ENCODE measurements at places on chromosomes 3 and 15.

GRCh38 chr3:62109534-62109933, 263.8 kb downstream of the FEZF2 start:
- no peak for DNase-seq

DNA sequence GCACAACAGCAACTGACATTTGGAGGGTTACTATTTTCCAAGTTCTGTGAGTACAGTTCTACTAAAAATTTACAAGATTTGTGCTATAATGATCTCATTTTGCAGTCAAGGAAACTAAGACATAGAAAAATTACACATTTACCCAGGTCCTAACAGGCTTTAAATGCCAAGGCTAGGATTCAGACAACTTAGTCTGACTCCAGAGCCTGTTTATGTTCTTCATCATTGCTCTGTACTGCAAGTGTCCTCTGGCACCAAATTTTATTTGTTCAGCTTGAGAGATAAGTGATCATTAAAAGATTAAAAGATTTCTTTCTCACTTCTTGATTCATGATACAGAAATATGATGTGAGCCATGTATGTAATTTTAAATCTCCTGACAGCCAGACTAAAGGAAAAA, 290.8 kb downstream of the UBE2E2 start:
- no peak for DNase-seq

DNA sequence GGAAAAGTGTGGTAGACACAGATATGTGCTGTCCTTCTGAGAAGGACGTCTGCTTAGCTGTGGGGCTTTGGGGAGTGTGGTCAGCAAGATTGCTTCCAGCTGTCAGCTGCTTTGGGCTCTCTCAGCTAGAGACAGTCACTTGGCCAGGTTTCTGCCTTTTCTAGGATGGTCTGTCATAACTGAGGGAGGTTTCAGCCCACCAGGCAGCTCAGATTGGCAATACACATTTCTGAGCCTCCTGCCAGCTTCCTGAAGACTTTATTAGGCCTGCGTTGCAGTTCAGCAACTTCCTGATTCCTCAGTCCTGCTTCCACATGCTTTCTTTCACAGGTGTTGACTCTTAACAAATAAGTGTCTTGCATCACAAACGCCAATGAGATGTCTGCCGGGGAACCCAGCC, 286.5 kb downstream of the SQOR start:
- DNase-seq = no peak

GRCh38 chr3:126816298-126816697, 112.3 kb downstream of the CHCHD6 start:
- DNase-seq = no peak

GRCh38 chr3:62586356-62586755, 213.0 kb upstream of the FEZF2 start:
- DNase-seq = no peak

DNA sequence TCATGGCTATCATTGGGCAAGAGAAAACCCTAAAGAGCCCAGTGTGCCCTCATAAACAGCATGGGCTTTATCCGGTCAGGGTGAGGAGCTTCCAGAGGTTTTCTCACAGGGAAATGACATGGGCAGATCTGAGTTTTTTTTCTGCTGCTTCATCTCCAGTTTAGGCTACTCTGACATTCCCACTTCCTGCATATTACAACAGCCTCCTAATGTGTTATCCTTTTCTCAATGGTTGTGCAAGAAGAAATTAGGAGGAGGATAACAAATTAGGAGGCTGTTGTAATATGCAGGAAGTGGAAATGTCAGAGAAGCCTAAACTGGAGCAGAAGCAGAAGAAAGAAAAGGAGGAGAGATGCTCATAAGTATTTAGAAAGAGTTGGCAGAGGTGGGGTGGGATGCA, 175.6 kb downstream of the MTHFS start:
- no peak for DNase-seq

DNA sequence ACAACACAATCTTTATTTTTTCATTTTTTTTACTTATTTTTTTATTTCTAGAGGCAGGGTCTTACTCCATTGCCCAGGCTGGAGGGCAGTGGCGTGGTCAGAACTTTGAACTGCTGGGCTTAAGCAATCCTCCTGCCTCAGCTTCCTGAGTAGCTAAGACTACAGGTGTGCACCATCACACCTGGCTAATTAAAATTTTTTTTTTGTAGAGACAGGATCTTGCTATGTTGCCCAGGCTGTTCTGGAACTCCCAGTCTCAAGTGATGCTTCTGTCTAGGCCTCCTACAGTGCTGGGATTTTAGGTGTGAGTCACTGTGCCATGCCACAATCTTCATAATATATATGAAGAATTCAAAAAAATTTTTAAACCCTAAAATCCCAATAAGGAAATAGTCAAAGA, 20.8 kb downstream of the HSPBAP1 start:
- DNase-seq = no peak

- no peak for DNase-seq
These were observed 396.4 kb downstream of the EDEM1 start for GRCh38 chr3:5583920-5584319.

DNA sequence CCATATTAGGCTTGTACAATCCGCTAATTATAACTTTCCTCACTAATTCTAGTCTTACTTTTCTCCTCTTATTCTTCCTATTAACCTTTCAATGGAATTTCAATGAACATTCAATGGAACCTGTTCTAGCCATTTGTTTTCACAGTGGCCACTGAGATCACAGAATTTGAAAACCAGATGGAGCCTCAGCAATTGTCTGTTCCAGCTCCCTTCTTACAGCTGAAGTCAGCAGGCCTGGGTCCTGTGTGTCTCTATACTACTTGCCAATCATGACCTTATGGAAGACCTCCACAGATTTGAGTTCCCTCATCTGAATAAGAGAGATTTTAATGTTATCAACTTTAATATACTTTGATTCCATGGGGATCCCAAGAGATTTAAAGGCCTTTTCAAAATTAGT, 36.6 kb downstream of the TJP1 start:
- no peak for DNase-seq

DNA sequence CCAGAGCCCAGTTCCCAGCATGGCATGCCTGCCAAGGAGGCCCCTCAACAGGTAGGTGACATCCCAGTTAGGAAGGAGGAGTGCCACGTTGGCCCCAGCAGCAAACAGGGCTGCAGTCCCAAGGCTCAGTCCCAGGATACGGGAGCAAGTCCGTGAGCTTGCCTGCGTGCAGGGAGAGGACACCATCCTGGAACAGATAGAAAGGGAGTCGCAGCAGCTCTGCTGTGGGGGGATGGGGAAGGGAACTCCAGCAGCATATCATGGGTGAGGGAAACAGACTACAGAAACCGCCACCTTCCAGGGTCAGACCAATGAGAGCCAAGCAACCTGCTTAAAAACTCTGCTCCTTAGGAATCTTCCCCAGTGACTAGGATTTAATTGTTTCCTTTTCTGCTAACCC, 9.4 kb upstream of the DYNLT2B start:
- DNase-seq = no peak

GRCh38 chr3:174863488-174863887, 4.4 kb downstream of the NAALADL2 start:
- DNase-seq = no peak

- no peak for DNase-seq
These were observed 48.7 kb downstream of the MYO5C start for GRCh38 chr15:52246686-52247431.

GRCh38 chr3:47536221-47536891, 22.8 kb upstream of the ELP6 start:
- DNase-seq = no peak

DNA sequence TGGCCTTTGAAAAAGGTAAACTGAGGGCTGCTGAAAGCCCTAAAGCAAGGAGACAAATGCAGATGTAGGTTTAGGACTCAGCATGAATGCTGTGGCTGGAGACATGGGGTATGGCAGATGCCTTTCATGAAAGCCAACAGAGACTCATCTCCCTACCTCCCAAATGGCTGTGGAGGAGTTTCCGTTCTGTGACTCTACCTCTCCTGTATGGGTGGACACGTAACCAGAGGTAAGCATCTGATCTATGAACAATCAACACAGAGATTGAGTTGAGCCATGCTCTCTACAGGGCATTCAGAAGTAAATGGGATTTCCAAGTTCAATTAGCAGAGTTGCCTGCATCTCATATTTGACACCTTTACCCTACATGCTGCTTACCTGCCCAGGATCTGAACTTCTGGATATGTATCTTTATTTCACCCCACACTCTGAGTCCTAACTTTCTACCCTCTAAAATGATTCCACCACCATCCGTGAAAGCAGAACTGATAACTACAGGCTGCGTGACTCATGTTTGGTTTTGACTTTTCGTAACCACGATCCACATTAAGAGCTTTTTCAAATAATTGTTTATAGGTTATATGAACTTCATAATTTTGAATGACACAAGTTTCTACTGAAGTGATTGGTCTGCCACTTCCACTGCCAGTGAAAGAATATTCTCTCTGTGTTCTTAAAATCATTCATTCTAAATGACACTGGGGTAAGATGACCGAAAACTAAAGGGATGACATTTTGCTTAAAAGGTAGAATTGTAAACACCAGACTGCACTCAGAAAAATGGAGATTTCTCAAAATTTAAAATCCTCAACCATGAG, 1058.7 kb downstream of the FHIT start:
- DNase-seq = peak; percentile 10

DNA sequence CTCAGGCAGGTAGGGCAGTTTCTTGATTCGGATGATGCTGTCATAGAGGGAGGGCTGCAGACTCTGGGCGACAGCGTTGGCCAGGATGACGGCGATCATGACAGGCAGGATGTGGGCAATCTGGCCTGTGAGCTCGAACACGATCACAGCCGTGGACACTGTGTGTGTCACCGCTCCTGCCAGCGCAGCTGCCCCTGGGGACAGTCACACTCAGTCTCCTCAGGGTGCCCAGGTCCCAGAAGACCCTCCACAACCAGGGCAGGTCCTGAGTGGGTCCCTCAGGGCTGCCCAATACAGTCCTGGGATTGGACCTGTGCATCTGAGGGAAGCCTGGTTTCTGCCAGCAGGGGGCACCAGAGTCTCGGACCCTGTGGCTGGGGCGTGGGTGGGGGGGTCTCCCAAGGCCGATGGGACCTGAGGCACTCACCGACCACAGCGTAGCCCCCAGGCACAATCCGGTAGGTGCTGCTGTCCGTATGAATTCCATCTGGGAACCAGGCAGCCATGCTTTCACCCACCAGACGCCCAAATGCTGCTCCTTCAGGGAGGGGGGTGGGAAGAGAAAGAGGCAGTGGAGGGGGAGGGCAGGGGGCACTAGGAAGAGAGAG, 7.2 kb downstream of the CLCN2 start:
- DNase-seq = no peak

GRCh38 chr3:179943117-179943880, 93.4 kb downstream of the PEX5L start:
- no peak for DNase-seq

- DNase-seq = no peak
These were observed at the start of gene MYO5C for GRCh38 chr15:52295421-52296001. MYO5C (minus strand) TSS chr15:52295804; CDS start chr15:52295636, 168 bp downstream.

GRCh38 chr15:28985691-28986090, 99.9 kb downstream of the APBA2 start:
- no peak for DNase-seq

DNA sequence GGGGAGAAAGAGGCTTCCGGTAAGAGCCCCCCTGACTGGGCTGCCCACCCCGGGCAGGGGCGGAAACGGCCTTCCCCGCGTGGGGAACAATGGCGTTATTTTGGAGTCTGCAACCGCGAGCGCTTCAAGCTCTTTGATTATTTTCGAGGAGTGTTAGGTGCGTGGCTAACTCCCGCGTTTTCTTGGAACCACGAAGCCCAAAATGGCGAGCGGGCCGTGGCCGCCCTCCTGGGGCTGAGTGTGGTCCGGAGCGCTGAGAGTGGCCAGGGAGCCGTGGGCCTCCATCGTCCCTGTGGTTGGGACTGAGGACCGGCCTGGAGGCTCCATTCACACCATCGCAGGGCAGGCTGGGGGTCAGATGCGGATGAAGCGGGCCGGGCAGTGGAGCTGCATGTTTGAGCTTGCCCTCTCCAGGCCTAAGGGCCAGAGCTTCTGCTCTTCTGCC, 44.6 kb upstream of the POLG start:
- DNase-seq = no peak

GRCh38 chr3:183537295-183537730, 18.2 kb downstream of the KLHL6 start:
- DNase-seq = no peak

DNA sequence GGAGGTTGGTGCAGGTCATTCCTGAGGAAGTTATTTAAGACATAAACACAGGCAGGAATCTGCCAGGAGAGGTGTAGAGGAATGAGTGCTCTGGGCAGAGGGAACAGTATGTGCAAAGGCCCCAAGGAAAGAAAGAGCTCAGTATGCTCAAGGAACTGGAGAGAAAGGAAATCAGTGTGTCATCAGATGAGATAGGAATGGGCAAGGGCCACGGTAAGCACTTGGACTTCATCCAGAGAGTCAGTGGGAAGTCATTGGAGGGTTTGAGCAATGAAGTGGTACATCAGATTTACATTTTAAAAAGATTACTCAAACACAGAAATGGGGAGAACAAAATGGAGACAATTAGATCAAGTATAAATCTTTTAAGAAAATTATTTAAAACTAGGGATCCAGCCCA, 272.2 kb downstream of the ADAMTSL3 start:
- no peak for DNase-seq

DNA sequence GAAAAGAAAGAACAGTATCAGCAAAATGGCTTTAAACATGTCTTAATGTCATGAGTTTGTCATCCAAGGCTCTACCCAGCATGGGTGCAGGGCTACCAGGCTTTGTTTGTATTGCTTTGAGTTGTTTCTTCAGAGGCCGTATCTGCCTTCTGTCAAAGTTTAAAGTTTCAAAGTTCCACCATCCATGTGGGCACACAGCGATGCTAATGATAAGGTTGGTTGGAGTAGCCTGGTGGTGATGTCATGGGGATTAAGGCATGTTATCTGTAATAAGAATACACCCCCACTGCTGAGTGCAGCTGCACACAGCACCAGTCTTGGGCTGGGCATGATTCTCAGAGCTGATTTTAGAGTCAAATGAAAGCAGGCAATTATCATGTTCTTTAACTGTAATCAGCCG, 72.0 kb upstream of the LRTM1 start:
- DNase-seq = no peak

DNA sequence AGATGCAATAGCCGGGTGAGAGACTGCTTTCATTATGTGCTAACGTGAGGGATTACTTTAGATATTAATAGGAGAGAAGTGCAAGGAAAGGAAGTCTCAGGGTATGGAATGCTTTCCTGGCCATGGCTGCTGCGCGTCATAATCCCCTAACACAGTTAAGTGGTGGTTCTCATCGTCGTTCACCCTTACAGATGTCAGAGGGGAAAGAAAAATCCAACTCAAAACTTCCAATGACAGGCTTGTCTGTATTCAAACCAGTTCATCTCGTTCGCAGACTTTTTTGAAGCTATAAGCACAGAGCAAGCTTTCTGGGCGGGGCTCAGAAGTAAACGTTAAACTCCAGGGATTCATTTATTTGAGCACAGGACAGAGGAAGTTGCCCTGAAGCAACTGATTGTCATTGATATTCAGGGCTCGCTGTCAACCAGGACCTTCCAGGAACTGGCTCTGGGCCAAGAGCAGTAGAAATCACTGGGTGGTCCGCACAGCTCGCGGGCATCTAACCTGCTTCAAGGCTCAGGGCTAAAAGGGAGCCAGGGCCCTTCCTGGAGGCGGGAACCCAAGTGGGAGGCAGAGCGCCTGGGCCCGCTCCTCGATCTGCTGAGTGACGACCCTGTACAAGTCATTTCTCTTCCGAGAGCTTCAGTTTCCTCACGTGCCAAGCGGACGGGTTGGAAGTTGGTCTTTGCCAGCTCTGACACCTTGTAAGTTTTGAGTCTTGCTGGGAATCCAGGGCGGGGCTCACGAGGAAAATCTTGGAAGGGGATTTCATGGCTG, 1.1 kb upstream of the LPP start:
- no peak for DNase-seq

GRCh38 chr3:36635731-36636130, 128.6 kb downstream of the DCLK3 start:
- DNase-seq = no peak

- no peak for DNase-seq
These were observed 104.9 kb upstream of the FLNB start for GRCh38 chr3:57903124-57903890.
